ENCODE measurements at places on chromosomes 7 and 10. TPM values are rescaled to one million over a fixed set of nuclear protein-coding genes. Genes with fewer than 3 reads are reported as not detected.

GRCh38 chr7:16515785-16516685 is 10.6 kb upstream of the LRRC72 start:
- no peak for DNase-seq

The METTL27 gene
- total RNA-seq = 4.2 TPM

The OPN1SW gene
- total RNA-seq = not detected

DNA sequence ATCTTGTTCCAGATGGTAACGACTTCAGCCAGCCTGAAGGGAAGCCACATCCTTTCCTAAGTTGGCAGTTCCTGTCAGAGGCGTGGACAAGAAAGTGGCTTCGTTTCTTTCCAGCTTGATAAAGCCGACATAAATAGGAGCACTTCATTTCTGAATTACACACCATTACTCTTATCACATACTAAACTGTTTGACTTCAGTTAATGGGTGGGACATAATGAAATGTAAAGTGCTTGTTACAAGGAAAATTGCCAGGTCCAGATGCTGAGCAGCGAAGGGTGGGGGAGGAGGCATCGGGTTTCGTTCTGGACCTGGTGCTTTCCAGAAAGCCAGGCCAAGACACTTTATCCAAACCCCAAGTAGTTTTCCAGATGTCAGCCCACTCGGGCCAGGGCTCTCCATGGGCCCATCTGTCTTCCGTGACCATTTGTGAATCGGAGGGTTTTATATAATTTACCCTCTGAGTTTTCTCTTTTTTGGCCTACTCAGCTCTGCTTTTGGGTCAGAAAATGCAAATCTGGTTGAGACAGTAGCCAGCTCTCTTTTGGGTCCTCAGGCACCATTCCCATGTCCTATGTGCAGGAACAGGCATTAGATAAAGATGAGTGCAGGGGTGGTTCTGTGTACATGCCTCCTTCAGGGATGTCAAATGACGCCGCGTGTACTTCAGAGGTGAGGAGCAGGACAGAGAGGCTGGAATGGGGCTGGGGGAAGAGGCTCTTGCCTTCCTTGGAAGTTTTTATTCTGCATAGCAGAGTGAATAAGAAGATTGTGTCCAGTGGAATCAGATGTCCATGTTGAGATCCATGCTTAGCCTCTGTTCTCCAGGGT is 90.2 kb downstream of the TACC2 start:
- no peak for DNase-seq

All from spinal cord (tissue), 10 donors.